ENCODE measurements at places on chromosomes 6 and 20.

DNA sequence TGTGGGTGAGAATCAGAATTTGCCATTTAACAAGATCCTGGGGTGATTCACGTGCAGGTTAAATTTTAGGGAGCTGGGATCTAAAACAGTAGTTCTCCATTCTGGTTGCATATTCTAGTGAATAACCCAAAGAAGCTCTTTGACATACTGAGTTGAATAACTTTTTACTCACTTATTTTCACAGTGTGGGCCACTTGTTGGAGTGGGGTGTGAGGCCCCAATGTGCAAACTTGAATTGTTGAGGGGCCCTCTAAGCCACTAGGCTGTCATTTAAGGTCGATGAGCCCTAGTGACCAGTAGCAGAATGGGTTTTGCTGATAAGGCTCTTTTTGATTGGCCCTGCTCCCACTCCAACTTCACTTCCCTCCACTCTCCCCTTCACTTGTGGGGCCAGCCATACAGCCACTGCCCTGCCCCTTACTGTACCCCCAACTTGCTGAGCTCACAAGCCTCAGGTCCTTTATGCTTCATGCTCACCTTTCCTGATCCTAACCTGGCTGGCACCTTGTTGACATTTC lies 33.6 kb upstream of the RIPOR2 start:
- no peak for DNase-seq

- DNase-seq: no peak
These were observed 1.9 kb upstream of the MYLK4 start for GRCh38 chr6:2752477-2753109.

- DNase-seq: no peak
These were observed 4.5 kb downstream of the PRDM13 start for GRCh38 chr6:99611148-99611547.

- no peak for DNase-seq
These were observed 36.2 kb downstream of the STMND1 start for GRCh38 chr6:17138033-17138432.

GRCh38 chr6:147776631-147777213 lies 268.2 kb downstream of the SAMD5 start:
- DNase-seq: no peak

DNA sequence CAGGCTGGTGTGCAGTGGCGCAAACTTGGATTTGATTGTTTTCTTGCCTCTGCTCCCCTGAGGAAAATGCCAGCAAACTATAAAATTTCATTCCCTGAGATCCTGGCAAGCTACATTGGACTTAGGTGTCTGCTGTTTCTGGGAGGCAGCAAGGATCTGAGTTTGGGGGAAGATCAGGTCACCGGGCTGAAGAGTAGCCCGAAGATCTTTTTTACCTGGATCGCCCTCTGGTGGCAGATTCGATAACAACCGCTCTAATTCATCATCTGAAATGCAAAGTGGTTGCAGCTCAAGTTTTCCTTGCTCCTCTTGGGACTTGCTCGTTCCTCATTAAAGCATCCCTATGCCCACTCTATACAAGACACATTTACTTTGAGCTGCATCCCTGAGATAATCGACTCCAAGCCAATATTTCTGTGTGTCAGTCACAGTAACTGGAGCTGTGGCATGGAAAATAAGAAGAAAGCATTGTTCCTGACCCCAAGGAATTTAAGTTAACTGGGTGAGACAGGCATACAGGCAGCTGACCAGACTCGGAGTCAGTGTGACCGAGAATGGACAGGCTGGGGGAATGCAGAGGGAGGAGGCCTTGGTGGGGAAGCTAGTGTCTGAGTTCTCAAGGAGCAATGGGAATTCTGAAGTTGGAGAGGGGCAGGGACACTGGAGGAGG lies 131.8 kb upstream of the PROKR2 start:
- peak; percentile 47 for DNase-seq

DNA sequence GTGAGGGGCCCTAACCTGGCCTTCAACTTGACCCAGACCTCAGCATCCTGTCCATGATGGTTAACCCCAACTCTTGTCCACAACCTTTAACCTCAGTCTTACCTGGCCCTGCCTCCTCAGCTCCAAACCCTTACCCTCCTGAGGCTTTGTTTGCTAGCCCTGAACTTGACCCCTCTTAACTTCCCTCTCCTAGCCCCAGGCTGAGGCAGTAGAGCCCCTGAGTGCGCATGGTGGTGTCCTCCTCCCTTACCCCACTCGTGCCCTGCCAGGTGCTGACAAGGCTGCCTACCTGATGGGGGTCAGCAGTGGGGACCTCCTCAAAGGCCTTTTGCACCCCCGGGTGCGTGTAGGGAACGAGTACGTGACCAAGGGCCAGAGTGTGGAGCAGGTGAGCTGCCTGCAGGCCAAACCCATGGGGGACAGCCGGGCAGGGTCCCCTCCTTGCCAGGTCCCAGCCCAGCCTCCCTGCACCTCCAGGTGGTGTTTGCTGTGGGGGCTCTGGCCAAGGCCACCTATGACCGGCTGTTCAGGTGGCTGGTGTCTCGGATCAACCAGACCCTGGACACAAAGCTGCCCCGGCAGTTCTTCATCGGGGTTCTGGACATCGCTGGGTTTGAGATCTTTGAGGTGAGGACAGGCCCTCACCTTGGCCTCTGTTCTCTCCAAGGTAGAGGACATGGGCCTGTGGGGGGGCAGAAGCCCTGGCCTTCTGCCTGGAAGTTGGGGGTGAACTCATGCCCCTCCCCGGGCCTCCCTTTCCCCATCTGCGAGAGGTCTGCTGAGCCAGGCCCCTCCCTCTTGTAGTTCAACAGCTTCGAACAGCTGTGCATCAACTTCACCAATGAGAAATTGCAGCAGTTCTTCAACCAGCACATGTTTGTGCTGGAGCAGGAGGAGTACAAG lies 31.9 kb downstream of the MYH7B start:
- no peak for DNase-seq

DNA sequence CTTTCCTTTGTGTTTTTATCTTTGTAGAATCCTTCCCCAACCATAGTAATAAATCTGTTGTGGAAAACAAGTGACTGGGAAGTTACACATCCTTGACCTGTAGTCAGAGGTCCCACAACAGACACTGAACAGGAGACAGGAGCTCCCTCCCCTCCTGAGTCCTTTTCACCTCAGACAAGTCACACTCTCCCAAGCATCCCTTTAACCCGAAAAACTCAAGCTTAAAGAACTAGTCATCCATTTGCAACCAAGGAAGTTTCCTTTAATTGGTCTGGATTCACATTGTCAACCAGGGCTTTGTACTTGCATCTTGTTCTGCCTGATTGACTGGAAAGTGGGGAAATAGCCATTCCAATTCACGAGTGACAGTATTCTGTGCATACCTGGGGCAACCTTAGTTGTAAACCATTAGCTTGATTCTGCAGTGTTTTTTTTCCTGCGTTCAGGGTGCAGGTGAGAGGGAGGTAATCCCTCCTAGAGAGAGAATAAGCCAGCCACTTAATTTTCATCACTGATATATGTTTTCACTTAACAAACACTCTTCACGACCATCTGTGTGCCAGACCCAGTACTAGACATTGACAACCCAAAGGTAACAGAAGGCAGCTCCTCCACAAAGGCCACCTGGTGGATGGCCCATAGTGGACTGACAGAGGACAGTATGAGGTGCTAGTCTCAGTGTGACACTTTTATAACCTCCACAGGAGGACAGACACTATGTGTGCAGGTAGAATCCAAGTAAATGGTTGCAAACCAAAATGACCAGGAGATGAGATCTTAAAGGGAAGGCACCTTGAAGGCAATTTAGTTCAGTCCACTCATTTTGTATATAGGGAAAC lies 112.4 kb downstream of the SLX4IP start:
- DNase-seq: no peak

GRCh38 chr6:162173466-162173865 lies 554.1 kb downstream of the PRKN start:
- DNase-seq: no peak

DNA sequence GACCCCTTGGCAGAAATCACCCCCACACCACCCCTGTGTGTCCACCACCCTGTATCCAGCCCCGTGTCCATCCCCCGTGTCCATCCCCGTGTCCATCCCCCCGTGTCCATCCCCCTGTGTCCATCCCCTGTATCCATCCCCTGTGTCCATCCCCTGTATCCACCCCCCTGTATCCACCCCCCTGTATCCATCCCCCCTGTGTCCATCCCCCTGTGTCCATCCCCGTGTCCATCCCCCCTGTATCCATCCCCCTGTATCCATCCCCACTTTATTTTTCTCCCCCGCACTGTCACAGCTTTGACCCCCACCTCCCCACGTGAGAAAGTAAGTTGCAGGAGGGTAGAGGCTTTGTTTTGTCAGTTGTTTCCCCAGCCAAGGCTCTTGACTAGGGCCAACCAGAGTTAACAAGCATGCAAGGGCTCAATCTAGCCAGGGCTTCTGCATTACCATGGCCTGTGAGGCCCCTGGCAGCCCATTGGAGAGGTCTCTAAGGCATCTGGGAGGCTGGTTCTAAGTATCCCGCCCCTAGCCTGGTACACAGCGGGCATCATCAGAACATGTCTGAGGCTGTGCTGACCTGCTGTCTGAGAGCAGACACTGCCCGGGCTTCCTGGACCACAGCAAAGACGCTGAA lies 18.1 kb upstream of the SIRPA start:
- no peak for DNase-seq

DNA sequence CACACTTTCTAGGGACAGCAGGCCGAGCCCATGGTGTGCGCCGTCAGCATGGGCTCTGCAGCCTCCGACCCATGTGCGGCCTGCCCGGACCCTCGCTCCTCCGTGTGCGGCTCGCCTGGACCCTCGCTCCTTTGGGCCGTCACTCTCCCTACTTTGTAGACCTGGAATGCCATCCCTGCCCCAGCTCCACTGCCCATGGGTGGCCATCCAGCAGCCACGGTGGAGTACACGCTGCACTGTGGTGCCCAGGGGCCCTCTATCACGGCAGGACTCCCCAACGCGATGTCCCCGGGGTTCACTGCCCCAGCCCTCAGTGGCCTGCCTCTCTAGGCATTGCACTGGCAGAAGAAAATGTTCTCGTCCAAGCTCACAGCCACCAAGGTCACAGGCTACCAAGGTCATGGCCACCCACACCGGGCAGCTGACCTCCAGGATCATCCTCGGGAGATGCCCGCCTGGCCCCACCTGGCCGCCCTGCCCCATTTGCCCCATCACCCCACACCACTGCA lies 24.1 kb upstream of the MRGBP start:
- no peak for DNase-seq

DNA sequence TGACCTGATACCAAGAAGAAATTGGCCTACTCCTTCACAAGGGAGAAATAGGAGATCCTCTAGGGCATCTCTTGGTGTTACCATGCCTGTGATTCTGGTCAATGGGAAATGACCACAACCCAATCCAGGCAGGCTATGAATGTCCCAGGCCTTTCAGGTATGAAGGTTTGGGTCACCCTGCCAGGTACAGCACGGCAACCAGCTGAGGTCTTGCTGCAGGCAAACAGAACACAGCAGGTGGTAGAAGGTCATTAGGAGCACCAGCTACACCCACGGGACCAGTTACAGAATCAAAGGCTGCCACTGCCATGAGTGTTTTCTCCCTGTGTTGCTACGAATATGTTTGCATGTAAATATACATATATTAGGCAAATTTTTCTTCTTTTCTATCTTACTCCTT lies 202.3 kb downstream of the ERMARD start:
- no peak for DNase-seq

- no peak for DNase-seq
These were observed 123.0 kb upstream of the RREB1 start for GRCh38 chr6:6984585-6985366.

DNA sequence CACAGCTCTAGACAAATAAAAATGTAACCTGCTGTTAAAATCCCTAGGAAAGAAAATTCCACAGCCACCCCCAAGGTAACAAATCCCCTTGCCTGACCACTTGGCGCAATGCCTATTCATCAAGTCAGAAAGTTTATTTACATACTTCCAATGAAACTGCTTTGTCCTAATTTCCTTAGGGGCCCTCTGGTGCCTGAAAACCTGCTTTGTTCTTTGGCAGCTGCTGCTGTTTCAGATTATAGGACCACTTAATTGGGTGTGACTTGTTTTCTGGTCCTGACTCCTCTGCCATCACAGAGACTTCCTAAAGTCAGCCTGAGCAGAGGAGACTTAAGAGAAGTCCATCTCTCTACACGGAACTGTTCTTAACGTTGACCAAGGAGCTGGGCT lies 323.6 kb downstream of the UBE3D start:
- DNase-seq: no peak

DNA sequence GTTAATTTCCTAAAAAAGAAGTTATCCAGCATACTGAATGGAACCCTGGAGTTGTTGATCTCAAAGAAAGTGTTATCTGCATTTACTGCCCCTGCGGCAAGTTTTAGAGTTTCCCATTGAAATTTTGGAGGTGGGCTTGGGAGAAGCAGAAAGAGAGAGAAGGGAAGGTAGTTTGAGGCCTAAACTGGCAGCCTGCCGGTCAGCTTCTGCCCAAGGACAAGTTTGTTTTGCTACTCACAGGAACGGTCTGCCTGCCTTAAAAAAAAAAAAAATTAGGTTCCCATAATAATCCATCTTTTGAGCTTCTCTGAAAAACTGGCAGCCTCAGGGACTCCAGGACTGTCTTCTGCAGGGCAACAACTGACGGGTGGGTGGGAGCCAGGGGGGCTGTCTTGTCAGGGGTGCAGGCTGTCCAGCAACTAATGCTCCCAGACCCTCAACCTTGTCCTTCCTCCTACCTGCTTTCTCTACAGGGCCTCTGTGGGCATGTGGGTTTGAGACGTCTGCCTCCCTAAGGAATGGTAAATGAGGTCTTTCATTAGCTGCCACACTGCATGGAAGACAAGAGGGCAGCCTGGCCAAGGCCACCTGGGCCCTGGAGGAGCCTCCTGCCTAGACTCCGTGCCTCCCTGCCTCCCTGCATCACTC lies 176.1 kb upstream of the KCNG1 start:
- DNase-seq: no peak

GRCh38 chr6:128351255-128351514 lies 169.2 kb downstream of the PTPRK start:
- no peak for DNase-seq

GRCh38 chr6:52570291-52570700 lies 6.6 kb downstream of the TRAM2 start:
- DNase-seq: peak; percentile 90

- DNase-seq: peak; percentile 54
These were observed 66.9 kb downstream of the PHACTR2 start for GRCh38 chr6:143744551-143745165.

GRCh38 chr6:125678601-125679000 lies 70.8 kb upstream of the HEY2 start:
- DNase-seq: peak; percentile 27

DNA sequence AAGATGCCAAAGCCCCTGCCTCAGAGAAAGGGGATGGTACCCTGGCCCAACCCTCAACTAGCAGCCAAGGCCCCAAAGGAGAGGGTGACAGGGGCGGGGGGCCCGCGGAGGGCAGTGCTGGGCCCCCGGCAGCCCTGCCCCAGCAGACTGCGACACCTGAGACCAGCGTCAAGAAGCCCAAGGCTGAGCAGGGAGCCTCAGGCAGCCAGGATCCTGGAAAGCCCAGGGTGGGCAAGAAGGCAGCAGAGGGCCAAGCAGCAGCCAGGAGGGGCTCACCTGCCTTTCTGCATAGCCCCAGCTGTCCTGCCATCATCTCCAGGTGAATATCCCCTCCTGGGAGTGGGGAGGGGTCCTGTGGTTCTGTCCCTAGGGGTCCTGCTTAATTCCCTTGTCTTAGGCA lies 1.1 kb downstream of the MYLK2 start:
- no peak for DNase-seq

All from muscle of leg (tissue), 16 donors.